Vagina (tissue), 2 donors: ENCODE measurements at places on chromosomes 13 and 19.

DNA sequence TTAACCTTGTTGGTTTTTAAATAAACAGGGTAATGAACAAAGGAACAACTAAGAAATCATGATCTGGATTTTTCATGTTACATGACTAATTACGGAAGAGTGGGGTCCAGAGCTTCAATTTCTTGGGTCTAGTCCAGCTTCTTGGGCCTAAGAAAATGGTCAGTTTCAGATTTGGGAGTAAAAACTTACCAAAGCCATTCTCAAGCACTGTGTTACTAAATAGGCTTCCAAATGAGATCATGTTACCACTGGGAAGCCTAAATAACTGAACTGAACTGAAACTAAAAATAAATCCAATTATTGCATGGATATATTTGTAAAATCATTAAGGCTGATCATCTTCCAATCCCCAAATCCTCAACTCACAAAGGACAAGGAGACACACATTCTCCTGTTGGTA lies 13.9 kb downstream of the TBC1D4 start:
- no peak for DNase-seq

DNA sequence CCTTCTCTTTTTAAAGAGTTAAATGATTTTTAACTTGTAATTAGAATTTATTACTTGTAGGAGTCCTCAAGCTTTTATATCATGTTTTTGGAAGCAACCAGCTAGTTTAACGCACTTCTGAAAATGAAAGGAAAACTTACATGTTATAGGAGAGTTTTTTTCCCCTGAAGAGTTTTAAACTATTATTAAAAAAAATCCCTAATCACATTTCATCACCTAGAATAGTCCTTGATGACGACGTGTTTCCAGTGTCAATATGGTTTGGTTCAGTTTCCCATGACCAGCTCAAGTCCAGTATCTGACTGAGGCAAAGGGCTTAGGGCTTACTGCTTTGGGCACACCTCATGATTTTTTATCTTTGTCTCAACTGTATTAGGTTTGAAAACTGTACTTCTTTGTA lies 36.0 kb downstream of the URI1 start:
- no peak for DNase-seq

DNA sequence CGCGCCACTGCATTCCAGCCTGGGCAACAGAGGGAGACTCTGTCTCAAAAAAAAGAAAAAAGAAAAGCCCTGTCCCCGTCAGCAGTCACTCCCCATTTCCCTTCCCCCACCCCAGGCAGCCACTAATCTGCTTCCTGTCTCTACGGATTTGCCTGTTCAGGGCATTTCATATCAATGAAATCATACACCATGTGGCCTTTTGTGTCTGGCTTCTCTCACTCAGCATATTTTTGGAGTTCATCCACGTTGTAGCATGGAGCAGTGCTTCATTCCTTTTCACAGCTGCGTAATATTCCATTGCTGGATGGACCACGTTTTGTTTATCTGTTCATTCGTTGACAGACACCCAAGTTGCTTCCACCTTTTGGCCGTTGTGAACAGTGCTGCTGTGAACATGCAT lies 36.1 kb upstream of the KLF2 start:
- DNase-seq = no peak

DNA sequence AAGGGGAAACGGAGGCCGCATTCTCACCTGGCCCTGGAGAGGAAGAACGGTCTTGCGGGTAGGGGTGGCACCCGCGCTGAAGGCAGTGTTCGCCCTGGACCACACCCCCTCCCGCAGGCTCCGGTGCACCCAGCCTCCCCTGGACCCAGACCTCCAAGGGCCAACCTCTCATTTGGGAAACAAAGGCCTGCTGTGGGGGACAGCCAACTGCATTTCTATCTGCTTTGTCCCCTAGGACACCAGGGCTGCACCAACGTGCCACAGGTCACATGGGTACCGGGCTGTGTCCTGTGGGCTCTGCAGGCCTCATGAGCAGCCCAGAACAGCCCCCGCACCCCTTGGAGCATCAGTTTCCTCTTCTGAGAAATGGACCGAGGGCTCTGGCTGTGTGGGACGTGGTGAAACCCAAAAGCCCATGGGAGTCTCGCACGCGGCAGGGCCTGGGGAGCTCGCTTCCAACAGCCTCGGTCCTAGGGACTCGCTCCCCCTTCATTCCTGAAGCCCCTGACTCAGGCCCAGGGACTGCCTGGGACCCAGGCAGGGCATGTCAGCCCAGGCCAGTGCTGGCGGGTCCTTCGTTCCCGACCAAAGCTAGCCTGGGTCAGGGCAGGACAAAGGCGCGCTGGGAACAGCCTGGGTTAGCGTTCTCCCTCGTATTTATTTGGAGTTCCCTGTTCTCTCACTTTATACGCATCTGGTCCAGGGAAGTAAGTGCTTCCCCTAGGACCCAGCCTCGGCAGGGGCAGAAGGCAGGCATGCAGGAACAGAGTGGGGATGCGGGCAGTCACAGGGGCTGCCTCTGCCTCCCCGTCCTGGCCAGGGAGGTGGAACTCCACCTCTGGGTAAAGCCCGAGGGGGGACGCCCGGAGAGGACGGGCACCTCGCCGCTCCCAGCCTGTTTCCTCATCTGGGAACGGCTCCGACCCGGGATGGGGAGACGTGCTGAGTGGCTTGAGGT lies 4.6 kb downstream of the TCF3 start:
- DNase-seq = no peak

GRCh38 chr13:24910502-24911132 lies 146.6 kb downstream of the RNF17 start:
- no peak for DNase-seq

DNA sequence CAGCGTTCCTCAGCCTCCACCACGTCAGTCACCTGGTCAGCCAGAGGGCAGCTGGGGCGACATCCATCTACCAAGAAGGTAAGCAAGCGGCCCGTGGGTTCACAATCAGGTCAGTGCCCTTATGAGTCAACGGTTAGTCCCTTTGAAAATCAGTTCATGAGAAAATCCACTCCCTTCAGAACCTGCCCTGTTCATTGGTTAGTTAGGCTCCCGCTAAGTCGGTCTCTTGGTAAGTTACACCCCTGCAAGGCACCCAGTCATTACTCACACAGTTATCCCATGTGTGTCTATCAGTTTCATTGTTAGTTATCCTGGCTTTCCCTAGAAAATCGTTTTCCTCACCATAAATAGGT lies 564 bp downstream of the SIGLECL1 start:
- peak; percentile 22 for DNase-seq
